Activated CD4-positive, alpha-beta T cell treated with anti-CD3 and anti-CD28 coated beads, Interleukin-10, Interleukin-2, amounts not matched to agents 100 ng/mL and 50 ng/mL, durations not matched to agents 16 hours and 8 hours (primary cell): ENCODE measurements at places on chromosomes 11 and 22.

GRCh38 chr22:36743011-36743410, 32.9 kb downstream of the IFT27 start:
- no peak for DNase-seq

DNA sequence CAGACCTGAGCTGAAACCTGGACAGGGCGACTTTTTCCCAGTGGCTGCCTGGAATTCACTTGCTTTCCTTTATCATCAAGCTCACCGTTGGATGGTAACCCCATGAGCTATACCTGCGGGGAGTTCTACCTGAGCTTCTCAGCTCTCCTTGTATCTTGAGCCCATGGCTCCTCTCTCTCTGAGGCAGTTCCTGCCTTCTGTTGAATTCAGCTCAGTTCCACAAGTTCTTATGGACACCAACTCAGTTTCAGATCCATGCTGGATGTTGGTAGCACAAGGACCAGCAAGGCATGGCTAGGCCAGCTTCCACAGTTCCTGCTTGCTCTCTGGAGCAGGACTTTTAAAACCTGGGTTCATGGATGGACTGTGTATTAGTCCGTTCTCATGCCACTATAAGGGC, 58.3 kb upstream of the AMPD3 start:
- no peak for DNase-seq

DNA sequence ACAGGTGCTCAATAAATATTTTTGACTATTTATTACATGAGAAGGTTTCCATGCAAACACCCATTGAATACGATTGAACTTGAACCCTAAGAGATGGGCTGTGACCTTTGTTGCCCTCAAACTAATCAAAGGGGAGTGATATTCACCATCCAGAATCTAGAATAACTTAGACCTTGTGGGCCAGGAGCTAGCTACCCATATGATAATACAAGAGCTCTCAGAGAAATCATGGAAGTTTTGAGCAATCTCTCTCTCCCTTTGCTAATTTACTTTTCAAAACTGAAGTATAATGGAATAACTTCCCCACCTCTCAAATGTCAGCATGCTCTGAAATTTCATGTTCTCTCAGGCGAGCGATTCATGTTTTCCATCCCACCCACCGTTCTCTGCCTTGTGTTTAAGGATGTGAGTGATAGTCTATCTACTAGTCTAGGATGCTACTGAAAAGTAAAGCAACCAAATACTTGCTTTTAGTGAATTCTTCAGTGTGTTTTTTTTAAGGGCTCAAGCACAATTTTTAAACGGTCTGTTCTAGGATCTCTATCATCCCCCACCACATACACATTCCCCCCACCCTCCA, 33.3 kb downstream of the BARX2 start:
- no peak for DNase-seq

- DNase-seq: no peak
Measured at GRCh38 chr11:21931436-21932101, 261.3 kb upstream of the ANO5 start.

GRCh38 chr11:116506263-116506825, 266.4 kb downstream of the BUD13 start:
- no peak for DNase-seq

DNA sequence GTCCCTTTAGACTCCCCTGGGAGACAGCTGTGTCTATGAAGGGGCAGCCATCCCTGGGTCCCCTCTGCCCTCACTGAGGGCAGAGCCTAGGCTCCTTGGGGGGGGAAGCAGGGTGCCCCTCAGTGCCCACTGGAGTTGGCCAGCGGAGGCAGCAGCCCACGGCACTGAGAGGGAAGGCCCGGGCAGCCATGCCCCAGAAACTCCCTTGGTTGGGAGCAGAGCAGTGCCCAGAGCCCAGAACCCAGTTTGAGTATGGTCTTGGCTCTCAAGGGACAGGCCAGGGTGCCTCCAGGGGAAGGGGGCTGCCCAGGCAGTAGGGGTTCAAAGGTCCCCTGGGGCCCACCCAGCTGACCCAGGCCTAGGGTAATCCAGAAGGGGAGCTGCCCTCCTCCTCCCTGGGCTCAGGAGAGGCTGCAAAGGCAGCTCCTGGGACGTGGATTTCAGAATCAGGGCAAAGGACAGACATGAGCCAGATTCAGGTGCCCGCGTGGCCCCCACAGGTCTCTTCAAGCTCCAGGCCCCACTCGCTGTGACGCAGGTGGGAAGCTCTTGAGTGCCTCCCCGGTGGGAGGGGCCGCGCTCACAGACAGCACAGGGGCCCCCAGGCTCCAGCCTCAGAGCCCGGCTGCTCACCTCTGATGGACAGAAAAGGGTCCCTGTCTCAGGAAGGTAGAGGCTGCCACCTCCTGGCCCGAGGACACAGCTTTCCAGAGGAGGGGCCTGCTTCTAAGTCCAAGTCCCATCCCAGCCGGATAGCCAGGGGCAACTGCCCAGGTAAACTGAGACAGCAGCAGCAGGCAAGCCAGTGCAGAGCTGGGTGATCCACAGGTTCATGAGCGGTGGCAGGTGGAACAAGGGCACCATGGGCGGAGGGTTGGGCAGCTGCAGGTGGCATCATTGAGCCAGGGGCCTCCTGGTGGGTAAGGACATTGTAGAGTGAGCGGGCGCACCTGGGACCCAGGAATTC, 2.6 kb downstream of the C11orf21 start:
- DNase-seq: no peak

- DNase-seq: no peak
Measured at GRCh38 chr11:10317151-10317755, 12.4 kb downstream of the ADM start.

GRCh38 chr22:45008186-45008681, 1.6 kb downstream of the PHF21B start:
- no peak for DNase-seq

DNA sequence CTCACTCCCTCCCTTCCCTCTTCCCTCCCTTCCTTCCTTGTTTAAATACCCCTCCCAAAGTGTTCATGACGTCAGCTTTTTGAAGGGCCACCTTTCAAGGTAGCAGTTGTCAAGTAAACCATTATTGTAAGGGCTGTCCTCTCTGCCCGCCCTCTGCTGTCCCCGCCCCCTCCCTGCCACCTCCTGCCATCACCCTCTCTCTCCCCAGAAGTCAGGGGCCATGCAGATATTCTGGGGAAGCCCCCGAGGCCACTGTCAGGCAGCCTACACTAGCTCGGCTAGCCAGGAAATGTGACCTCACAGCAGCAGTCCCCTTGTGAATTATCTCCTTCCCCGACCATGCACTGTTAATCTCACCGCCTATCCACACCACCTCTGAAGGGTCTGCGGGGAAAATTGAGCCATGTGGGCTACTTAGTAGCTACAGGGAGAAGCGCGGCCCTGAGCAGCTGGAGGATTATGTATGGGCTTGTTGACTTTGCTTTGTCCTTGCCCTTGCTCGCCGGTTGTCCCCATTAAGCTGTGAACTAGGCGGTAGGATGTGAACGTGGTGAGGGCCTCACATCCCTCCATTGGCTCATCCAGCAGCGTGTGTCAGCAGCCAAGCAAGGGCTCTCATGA, 42.1 kb upstream of the ATXN10 start:
- DNase-seq: no peak

DNA sequence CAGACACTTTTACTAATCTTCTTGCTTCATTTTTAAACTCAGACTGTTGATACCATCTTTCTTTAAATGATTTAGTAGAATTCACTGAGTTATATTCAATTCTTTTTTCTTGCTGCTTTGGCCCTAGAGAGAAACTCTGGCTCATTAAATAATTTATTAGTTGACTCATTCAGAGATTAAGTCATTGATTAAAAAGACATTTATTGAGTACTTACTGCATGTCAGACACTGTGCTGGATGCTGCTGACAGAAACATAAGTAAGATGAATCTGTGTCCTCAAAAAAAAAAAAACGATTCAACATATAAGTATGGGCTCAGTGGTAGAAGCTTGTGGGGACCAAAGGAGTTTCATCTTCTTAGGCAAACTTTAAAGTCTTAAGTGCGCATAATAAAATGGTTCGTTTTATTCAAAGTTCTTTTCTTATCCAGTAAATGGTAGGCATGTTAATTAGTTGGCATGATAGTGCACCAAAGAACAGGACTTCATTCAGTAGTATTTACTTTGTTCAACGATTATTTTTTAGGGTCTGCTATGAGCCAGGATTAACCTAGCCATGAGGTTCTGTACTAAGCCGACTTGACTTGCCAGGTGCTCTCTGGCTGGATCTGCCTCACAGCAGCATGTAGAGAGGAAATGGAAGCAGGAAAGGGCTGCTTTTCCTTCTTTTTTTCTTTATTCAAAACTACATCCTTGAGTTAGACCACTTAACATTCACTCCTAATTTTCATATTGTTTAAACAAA, 281.0 kb upstream of the CTSC start:
- no peak for DNase-seq

GRCh38 chr22:30893434-30894370, 74.9 kb downstream of the MORC2 start:
- DNase-seq: no peak

DNA sequence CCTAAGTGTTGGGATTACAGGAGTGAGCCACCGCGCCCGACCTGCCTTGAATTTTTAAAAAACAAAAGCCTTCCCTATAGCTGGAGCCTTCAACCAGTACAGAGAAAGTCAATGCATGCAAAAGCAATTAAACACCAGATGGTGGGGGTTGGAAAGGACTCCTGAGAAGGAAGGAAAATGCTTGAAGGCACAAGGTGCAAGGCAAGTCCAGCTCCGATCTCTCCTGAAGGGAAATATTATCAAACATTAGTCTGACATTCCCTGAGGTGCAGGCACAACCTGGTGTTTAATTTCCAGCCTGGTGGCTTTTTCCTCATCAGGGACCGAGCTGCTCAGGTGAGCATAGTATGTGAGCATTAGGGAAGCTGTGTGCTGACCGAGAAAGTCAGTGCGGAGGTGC, 12.9 kb upstream of the RAPSN start:
- DNase-seq: no peak

DNA sequence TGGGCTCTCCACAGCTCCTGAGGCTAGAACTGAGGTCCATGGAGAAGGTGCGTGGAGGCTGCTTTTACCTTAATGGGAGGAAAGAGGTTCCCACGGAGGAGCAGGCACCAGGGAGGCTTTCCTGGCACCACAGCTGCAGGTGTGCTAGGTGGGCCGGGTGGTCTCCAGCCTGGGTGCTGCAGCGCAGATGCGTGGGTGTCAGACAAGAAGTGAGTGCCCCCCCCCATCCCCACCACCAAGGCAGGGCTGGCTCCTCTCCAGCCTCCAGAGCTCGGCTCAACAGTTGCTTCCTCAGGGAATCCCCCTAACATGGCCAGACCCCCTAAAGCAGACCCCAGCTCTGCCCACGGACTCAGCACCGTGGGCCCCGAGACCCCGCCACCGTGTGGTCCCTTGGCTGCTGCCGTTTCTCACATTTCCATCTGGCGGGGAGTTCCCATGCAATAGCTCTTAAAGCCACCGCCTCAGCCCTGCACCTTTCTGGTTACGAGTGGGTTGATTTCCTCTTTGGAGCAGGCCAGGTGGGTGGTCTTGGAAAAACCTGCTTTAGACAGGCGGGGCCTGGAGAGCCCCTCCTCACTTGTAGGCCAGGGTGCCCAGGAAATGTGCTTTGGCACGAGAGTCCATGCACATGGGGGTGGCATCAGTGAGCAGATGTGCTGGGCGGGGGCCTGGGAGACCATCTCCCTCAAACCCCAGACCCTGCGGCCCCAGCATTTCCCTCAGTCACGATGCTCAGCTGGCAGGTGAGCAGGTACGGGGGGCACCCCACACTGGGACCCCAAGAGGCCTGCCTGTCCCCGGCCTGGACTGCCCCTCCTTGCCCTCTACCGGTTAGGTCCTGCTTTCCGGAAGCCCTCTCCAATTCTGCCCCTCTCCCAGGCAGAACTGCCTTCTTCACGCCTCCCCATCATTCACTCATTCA, 93.7 kb downstream of the ARHGAP8 start:
- no peak for DNase-seq

- no peak for DNase-seq
Measured at GRCh38 chr11:13763341-13763740, 94.9 kb downstream of the FAR1 start.

DNA sequence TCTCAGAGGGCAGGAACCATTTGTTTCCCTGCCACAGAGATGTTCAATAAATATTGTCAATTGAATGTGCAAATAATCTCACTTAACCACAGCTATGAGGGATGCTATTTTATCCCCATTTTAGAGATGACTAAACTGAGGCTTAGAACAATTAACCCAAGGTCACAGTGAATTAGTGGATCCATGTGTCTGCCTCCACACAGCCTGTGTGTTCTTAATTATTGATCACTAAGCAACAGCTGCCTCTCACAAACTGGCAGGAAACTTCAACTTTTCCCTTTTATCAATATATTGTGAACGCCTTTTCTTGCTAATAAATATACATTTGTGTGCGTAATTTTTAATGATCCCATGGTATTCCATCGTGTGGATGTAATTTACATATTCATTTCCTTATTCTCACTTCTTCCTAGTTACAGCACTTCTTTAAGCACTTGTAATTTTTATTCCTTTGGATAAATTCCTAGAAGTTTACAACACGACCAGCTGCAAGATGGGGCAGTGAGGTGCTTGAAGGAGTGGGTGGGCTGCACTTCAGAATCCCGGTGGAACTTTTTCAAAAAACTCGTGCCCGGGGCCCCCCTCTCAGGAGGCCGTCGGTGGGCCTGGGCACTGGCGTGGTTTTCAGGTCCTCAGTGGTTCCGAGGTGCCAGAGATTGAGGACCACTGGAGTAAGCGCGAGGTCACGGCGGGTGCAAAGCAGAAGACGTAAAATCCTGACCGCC, 915 bp upstream of the SREBF2 start:
- no peak for DNase-seq

GRCh38 chr11:4863876-4864275, 14.9 kb upstream of the OR51S1 start:
- DNase-seq: no peak

DNA sequence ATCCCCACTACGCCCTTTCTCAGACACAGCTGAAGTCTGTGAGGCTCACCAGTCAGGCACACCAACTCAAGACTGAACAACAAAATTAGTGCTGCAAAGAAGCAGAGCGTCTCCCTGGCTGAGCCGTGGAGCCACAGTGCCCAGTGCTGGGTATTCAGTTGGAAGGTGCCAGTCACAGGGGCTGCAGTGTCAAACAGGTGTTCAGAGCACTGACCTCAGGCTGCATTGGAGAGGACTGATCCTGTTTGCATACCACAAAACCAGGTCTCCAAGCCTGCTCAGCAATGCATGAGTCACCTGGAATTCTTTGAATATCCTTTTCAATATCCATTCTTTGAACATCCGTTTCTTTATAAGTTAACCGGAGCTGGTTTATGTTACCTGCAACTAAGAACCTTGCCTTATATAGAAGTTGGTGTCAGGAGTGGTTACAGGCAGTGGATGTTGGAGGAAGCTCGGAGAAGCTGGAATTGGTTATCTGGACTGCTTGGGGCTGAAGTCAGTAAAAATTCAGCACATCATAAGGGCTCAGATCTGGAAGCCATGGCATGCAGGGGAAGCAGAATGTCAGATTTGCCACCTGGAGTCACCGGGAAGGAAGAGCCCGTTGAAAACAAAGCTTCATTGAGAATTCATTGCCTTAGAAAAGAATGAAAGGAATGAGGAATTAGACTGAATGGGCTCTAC, 30.3 kb downstream of the PDGFB start:
- DNase-seq: no peak

GRCh38 chr11:70389201-70389600, 9.1 kb upstream of the CTTN start:
- DNase-seq: no peak

DNA sequence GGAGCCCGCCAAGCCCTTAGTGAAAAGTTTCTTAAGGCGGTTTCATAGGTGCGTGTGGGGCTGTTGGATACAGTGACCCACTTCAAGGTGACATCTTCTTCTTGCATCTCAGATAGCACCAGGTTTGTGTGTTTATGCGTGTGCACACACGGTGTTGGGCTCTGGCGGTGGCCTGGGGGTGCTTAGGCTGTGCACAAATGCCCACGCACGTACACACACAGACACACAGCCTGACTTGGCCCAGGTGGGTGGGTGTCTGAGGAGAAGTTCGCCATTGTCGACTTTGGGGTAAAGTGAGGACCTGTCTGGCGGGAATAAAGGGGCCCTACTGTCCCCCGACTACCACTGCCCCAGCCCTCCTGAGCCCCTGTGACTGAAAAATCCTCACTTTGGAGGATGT, 103.8 kb downstream of the KCNQ1 start:
- no peak for DNase-seq
